ENCODE measurements at places on chromosomes 1 and 21.

GRCh38 chr1:94611681-94612475 lies 70.3 kb upstream of the F3 start:
- no peak for DNase-seq

- no peak for DNase-seq
These were observed 252.3 kb downstream of the FMN2 start for GRCh38 chr1:240343966-240344365.

- no peak for DNase-seq
These were observed 290.1 kb downstream of the DUSP10 start for GRCh38 chr1:221451741-221452140.

DNA sequence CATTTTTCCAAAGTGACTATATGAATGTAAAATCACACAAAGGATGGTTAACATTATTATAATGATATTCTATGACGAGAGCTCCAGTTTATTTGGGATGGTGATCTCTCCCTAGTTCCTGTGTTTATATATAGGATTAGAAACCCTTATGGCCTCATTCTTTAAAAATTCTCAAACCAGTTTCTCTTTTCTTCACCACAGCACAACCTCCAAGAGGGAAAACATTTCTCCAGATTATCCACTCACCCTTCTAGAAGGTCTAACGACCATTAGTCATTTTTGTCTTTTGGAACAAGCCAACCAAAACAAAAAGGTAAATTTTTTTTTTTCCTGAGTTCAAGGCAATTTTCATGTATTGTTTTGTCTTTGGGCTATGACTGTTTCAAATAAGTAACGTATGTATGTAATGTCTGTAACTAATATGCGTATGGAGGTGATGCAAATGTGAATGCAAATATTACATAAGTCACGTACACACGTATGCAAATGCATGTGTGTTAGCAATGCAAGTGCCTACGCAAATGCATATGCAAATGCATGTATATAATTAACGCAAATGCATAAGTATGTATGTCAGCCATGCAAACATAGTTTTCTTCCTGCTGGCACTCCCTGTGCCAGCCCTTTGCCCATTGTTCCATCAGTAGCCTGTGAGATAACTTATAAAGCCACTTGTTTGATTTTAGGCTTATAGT lies 72.5 kb upstream of the MORC3 start:
- no peak for DNase-seq

DNA sequence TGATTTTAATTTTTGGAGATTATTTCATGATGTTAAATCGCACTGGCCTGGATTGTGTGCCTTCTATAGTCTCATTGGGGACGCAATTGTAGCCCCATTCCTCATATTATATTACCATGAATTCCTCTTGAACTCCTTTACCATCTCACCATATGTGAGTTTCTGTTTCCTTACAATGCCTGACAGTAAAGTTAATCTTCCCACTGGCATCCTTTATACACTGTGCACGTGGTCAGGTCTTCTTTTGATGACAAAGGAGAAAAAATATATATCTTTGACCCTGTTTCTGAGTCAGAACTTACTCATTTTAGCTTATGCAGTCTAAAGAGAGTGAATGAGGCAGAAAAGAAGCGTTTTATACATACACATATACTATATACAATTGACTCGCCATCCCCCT lies 774 bp upstream of the ABL2 start:
- DNase-seq, result no peak

DNA sequence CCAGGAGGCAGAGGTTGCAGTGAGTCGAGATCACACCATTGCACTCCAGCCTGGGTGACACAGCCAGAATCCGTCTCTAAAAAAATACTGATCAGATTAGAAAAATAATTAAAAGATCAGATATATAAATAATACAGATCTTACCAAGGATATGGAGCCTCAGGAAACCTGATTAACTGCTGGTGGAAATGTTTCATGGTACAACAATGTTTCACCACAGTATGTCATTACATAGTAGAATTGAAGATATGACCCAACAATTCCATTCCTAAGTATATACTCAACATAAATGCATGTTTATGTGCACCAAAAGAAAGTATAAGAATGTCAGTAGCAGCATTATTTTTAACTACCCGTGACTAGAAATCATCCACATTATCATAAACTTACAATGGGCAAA lies 41.7 kb downstream of the CD53 start:
- DNase-seq, result no peak

DNA sequence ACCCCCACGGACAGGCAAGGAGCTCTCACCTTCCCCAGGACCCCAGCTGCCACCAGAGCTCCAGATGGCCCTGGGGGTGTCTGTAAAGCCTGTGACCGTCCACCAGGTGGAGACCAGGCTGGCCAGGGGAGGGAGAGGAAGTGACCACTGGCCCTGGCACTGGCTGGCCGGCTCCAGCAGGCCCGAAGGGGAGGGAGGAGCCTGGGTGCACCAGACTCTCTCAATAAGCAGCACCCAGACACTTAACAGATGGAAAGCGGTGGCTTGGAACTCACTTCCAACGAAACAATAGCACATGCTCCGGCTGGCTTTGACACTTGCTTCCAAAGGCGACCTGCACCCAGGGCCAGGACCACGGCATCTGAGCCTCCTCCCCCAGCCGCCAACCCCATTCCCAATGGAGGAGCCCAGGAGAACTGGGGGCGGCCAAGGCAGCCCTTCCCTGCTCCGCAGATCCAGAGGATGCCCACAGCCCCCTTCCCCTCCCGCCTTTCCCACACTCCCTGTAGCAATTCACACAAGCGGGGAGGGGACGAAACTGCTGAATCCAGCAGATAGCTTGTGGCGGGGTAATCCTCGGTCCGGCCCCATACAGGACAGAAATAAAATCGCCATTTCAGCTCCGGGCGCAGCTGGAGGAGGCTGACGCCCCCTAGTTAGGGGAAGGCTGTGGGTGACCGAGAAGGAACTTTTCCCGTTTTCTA lies 742 bp upstream of the PDE9A start:
- no peak for DNase-seq

Data from stimulated activated CD8-positive, alpha-beta memory T cell treated with anti-CD3 and anti-CD28 coated beads, Interleukin-15, amount 100 ng/mL, for 48 hours (primary cell).